ENCODE measurements at places on chromosomes 2 and 18. TPM values are rescaled to one million over a fixed set of nuclear protein-coding genes. Genes with fewer than 3 reads are reported as not detected.

DNA sequence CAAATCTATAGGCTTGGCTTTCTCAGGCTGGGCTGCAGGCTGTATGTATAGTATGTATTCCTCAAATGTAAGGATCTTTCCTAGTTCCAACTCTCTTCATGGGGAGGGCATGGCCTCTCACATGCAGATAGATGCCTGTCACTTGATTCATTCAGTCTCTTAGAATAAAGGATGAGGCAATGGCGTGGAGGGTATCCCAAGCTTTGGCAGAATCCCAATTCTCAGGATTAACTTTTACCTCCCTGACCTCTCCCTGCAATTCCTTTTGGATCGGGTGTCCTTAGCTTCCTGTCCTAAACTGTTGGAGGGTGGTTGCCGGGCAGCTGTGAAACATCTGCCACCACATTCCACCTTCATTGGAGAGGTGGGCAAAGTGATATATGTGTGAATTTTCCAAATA is 80.3 kb downstream of the INSIG2 start:
- no peak for DNase-seq

- no peak for DNase-seq
Observed at GRCh38 chr2:45173513-45173912, 164.3 kb upstream of the SIX2 start.

- DNase-seq: no peak
Observed at GRCh38 chr18:79590191-79591031, 89.2 kb upstream of the CTDP1 start.

- no peak for DNase-seq
Observed at GRCh38 chr2:178844269-178844668, 37.0 kb upstream of the TTN start.

DNA sequence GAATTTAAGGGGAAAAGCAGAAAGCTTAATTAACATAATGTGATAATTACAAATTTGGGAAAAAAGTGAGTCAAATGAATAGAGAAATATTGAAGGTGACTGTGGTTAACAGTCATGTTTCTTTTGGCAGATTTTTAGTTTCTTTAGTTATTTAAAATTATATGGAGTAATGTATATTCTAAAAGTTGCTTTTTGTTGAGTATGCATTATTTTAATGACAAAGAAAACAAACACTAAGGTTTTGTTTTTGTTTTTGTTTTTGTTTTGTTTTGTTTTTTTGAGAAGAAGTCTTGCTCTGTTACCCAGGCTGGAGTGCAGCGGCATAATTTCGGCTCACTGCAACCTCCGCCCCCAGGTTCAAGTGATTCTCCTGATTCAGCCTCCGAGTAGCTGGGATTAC is 30.3 kb upstream of the MTCL1 start:
- DNase-seq: no peak

The NPHP1 gene
- 5.6 TPM for total RNA-seq

The FEV gene
- not detected for total RNA-seq

The FAM161A gene
- 0.93 TPM for total RNA-seq

The ITGA4 gene
- 1.8 TPM for total RNA-seq

Data from heart right ventricle (tissue), 16 donors.